ENCODE measurements at places on chromosomes 5 and 9.

GRCh38 chr5:170641589-170642031, 137.8 kb downstream of the KCNIP1 start:
- no peak for DNase-seq

GRCh38 chr5:129852747-129853352, 51.4 kb upstream of the CHSY3 start:
- DNase-seq, result peak; percentile 26

GRCh38 chr5:146218168-146218567, 14.8 kb downstream of the RBM27 start:
- no peak for DNase-seq

GRCh38 chr9:136244969-136245218, 718 bp downstream of the QSOX2 start:
- DNase-seq, result no peak

- no peak for DNase-seq
Measured at GRCh38 chr5:178739452-178740180, 9.2 kb upstream of the ZNF354A start.
